ENCODE measurements at places on chromosomes 13 and 19. TPM values are rescaled to one million over a fixed set of nuclear protein-coding genes. Genes with fewer than 3 reads are reported as not detected.

CCL25 gene
- not detected for total RNA-seq

FXYD7 gene
- not detected for total RNA-seq

PSG3 gene
- not detected for total RNA-seq

C19orf85 gene
- not detected for total RNA-seq
